ENCODE measurements at places on chromosomes 12 and 14.

DNA sequence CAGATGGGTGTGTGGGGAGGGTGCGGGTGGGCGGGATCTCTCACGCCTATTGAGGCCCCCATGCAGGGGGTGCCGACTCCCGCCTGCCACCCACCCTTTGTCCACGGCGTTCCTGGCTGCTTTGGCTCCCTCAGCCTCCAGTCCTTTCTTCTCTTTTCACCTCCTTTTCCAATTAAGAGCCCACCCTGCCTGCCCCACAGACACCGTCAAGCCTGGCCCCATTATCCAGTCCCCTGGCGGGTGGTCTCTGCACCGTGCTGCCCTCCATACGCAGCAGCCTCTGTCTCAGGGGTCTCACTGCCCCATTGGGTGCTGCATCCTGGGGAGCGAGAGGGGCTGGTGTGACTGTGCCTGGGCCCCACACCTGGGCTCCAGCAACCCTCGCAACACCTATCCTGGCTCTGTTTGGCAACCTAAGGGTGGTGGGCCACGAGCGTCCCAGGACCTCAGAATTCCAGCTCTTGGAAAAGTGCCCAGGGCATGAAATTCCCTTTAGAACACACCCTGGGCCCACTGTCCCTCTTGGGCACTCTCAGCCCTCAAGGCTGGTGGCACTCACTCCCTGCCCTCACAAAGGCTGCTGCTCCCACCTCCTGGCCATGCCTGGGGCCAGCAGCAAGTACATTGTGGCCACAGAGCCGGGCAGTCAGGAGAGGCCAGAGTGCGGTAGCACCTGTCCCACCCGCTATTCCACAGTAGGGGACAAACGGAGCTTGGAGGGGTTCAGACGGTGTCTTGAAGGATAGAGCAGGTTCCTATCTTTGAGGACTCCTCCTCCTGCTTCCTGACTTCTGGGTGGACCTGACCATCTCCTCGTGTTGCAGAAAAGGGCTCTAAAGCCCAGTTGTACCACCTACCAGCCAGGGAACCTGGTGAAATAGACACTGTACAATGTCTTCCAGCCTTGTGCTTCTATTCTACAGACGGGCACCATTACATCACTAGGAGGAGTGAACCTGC is 114.1 kb downstream of the KIF26A start:
- no peak for DNase-seq

GRCh38 chr14:99734406-99735051 is 50.4 kb downstream of the CYP46A1 start:
- no peak for DNase-seq

GRCh38 chr14:74979442-74980397 is 23.0 kb upstream of the EIF2B2 start:
- peak; percentile 66 for DNase-seq

DNA sequence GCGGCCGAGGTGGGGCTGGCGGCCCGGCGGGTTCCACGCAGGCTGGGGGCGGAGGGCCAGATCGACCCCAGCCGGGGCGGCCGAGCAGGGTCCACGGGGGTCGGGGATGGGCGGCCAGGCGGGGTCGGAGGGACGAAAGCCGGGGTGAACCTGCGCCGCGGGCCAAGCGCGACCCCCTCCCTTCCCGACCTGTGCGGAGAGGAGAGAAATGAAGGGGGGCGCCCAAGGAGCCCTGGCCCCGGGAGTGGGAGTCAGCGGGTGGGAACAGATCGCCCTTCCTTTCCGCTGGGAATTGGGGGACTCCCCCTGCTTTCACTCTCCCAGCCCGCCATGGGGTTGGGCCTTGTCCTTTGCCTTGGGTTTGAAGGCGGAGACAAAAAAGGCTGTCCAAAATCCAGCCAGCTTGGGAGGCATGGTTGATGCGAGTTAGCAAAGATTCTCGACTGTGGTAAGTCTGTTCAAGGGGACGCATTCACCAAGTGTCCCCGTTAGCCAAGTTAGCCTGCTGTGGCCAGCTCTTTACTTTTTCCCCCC is 559 bp upstream of the CKAP4 start:
- DNase-seq: peak; percentile 67

- DNase-seq: no peak
These were observed 89.5 kb upstream of the EEA1 start for GRCh38 chr12:93018610-93019009.

- peak; percentile 34 for DNase-seq
These were observed 47.4 kb downstream of the SUSD6 start for GRCh38 chr14:69658664-69659261.

DNA sequence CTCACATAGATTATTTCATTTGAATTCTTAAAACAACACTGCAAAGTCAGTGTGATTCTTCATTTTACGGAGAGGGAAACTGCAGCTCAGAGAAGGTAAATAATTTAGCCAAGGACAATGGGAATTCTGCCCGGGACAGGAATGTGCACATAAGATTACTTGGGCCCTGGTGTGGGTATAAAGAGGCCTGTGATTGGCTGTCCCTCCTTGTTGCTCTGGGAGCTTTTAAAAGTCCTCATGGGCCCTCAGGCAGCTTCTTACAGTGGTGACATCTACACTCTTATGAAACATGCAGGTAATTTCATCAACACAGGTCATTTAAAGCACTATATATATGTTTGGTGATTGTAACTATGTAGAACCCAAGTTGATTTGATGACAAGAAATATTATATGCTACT is 100.3 kb downstream of the ESR2 start:
- no peak for DNase-seq

DNA sequence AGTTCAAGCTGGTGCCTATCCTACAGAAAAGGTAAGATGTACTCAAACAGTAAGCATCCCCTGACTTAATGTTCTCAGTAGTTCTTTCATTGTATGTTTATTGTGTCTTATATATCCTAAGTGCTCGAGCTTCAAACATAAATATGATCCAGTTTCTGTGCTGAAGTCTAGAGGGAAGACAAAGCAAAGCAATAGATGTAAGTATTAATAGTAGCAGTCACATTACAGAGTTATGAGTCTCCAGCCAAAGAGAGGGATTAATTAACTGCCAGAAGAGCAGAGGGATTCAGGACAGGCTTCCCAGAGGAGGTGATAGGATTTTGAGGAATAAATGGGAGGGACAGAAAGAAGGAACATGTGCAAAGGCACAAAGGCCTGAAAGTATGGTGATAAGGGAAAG is 1.4 kb downstream of the NGDN start:
- DNase-seq: no peak

DNA sequence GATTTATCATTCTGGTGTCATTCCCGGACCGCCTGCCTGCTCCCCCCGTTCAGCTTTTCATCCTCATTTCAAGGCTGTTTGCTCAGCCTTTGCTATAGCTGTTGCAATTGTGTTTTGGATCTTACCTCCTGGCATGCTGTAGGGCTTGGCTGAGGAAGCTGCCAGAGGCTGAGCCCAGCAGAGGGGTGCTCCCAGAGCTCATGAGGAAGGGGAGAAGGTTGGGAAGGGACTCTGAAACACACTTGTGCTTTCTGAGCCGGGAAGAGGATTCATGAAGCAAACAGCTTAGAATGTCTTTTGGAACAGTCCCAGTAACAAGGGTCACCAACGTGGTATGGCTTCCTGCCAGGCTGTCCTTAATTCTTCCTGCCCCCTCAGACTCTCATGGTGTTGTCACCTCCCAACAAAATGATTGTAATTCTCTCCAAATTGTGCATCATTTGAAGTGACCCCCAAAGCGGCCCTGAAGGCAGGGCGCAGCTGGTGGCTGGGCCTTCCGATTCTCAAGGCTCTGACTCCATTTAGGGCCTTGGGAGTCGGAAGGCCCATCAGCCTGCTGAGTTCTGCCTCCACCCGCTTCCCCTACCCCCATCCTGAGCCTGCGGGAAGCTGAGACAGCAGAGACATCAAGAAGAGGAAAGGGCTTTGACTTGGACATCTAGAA is 111.9 kb upstream of the ARHGAP5 start:
- DNase-seq: peak; percentile 71

DNA sequence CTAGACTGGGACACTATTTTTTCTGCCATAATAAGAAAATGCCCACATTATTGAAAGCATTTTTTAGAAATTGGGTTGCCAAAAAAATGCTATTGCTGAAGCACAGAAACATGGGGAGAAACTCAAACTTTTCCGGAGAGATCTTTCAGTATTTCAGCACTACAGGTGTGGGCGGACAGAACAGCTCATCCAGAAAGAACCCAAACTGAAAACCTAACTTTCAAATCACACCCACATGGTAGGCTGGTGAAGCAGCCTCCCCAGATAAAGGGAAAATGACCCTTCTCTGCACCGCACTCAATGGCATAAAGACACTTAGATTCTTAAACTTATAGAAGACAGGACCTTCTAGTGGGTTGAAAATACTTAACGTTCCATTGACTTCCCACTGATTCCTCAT is 62.3 kb upstream of the TMPO start:
- DNase-seq: no peak

Measured in amniotic epithelial cell (primary cell).